CD4-positive, alpha-beta T cell treated with Interleukin-15 for 1 hour (primary cell): ENCODE measurements at places on chromosomes 3 and 15.
A peak's percentile ranks its signal among the peaks of the same experiment; 100 is the strongest.

- peak; percentile 69 for DNase-seq
These were observed at the start of gene C15orf62 for GRCh38 chr15:40769274-40770146. TSS of gene C15orf62 (plus strand) at chr15:40769980. CDS start at chr15:40770496, 516 bp downstream.

- DNase-seq: no peak
These were observed 49.3 kb downstream of the STRIT1 start for GRCh38 chr3:155244216-155244615.

DNA sequence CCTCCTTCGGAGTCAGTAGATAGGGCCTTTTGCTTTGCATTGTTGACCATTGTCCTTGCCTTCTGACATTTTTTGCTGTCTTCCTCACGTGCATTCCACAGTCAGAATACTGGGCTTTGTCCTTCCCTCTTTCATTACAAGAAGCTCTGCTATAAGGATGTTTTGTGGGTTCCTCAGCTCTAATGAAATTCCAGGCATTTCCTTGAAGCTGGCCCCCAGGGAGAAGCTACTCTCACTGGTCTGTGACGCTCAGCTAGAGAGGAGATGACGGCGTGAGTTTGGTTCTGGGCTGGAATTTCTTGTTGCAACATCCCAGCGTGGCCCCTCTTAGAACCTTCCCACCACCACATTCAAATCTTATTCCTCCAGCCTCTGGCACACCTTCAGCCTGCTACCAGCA is 210.2 kb downstream of the TJP1 start:
- DNase-seq: no peak

DNA sequence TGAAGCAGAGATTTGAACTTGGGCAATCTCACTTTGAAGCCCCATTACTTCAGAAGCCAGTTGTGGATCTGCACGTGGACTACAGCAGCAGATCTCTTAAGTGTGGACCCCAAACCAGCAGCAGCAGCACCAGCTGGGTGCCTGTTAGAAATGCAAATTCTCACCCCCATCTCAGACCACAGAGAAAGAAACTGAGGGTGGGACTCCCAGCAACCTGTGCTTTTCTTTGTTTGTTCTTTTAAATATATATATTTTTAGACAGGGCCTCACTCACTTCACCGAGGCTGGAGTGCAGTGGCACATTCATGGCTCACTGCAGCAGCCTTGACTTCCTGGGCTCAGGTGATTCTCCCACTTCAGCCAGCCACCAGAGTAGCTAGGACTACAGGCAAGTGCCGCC is 53.2 kb downstream of the SLTM start:
- no peak for DNase-seq

DNA sequence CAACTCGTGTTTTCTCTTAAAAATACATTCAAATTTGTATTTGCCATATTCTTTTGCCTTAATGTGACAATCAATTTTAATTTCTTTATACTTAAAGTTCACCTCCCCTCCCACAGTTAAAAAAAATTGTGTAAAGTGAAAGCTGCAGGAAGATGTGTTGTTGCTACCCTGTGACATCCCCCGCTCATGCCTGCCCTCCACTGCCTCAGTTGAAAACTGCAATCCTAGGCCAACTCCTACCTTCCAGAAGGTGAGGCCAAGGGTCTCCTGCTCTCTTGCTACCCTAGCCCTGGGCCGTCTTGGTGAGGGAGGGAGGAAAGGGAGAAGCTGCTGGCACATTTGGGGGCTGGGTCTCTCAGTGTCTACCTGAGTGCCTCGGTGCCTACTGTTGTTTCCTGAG is 57.0 kb upstream of the CMTM7 start:
- DNase-seq: peak; percentile 38

DNA sequence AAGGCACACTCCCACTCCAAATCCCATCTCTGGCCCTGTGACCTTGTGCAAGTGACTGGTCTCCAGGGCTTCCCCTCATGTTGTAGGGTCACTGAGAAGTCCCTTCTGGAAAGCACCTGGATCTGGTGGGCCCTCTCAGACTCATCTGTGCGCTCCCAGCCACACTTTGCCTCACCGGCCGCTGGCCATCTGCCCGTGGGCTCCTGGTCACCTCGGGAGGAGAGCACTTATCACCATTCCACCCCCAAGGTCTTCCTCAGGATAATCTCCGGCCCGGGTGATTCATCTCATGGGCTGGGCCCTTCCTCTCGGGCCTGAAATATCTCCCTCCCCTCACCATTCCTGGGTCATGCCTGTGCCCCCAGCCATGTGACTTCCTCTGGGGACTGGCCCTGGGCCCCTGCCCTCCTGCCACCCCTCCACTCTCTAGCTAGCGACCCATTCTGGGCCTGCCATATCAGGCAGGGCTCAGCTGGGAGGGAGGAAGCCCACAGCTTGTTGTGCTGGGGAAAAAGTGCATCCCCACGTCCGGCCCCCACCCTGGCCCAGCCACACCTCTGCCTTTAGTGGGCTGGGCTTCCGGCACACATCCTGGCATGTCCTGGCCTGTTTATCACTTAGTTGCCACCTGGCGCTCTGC is 10.6 kb upstream of the WNT7A start:
- DNase-seq: peak; percentile 49

GRCh38 chr15:58484791-58485600 is 53.2 kb downstream of the LIPC start:
- peak; percentile 55 for DNase-seq

DNA sequence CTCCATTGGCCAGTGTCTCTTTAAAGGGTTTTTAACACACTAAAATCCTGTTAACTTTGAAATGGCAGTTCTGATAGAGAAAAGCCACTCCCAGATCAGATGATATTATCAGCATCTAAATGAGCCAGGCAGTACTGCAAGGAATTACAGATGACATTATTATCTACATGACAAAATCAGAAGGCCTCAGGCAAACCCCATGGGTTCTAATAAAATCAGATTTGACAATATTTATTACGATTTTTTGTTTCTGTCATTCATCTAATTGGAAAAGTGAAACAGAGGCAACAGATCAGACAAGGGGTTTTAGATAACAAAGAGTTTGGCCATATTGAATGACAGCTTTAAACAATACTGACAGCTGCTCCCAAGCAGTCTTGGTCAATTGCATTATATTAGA is 112.7 kb downstream of the FEZF2 start:
- no peak for DNase-seq

DNA sequence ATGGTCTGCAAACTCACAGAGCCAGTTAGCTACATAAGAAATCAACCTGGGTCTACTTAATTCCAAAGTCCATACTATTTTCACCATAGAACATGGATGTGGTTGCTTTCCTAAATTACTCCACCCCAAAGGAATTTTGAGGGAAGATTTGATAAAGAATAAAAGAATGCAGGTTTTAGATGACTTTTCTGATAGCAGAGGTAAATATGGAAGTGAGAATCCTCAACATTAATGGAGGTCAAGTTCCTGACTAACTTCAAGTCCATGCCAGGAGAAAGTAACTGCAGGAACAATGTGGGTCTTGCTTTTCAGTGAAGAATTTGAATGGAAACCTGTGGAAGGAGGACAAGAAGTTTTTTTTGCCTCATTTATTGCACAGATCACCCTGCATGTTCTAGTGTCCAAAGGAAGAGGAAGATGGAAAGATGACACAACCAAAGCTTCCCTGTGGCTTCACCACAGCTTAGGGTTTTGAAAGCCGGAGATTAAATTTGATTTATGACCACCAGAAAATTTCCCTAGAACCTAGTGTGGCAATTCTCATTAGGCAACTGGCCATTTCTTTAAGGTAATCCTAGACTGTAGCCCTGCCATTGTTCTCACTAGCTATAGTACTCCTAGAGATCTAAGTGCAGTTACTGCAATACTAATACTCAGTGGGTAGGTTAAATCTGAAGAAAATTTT is 429.7 kb downstream of the RAP2B start:
- DNase-seq: no peak

DNA sequence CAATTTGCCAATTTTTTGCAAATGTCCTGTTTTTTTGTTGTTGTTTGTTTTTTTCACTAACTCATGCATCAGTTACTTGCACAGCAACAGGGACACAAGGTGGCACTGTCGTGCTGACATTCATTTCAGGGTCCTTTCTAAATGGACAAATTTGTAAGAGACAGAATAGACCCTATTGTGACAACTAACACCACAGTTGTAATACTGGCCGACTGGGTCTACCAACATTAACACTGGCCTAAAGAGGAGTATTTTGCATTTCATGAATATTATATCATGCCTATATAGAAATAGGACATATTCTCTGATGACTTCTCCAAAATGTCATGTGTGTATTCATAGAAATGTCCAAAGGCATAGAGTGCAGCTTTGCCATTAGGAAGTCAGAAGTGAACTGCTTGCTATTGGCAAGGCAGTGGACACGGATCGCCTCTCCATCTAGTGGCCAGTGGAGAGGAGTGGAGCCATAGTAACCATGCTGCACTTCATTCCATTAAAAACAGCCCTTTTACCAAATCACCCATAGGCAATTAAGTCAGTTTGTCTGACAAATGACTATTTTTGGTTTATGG is 54.8 kb downstream of the ZBTB20 start:
- DNase-seq: peak; percentile 52

- no peak for DNase-seq
These were observed 19.2 kb upstream of the MEF2A start for GRCh38 chr15:99546441-99547100.

- DNase-seq: no peak
These were observed 35.2 kb upstream of the ARL14 start for GRCh38 chr3:160641665-160642309.

- DNase-seq: no peak
These were observed 79.0 kb downstream of the RPLP1 start for GRCh38 chr15:69531665-69532027.

DNA sequence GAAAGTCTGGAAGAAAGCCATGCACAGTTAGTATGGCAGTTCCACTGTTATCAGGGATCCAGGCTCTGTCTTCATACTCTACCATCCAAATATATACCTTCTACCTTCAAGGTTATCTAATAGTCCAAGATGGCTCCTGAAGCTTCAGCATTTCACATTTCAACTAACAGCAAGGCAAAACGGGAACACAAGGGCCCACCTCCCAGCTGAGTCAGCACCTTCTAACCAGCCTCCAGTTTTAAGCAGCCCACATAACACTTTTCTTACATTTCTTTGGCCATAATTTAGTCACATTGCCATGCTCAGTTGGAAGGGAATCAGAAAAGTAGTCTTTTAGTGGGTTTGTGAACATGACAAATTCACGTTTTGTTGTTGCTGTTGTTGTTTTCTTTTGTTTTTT is 15.4 kb upstream of the MSL2 start:
- no peak for DNase-seq

GRCh38 chr3:105332961-105333360 is 33.7 kb upstream of the ALCAM start:
- no peak for DNase-seq

- no peak for DNase-seq
These were observed 937.2 kb downstream of the ZPLD1 start for GRCh38 chr3:103372031-103372430.

DNA sequence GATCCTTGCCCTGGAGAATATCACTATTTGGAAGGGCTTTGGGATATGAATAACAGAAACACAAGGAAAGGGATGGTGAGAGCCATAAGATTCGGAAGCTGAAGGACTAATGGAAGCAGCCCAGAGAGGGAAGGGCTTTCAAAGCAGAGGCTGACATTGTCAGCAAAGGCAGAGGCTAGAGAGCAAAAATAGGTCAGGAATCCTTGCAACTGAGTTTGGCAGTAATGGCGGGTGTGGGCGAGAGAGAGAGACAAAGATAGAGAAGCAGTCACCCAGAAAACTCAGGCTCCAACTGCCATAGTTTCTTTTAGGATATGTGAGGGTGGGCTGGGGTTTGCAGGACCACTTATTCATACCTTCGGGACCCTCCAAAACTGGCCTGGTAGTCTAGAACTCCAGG is 248.6 kb downstream of the OPA1 start:
- no peak for DNase-seq

GRCh38 chr3:135109681-135110080 is 314.6 kb downstream of the EPHB1 start:
- no peak for DNase-seq

DNA sequence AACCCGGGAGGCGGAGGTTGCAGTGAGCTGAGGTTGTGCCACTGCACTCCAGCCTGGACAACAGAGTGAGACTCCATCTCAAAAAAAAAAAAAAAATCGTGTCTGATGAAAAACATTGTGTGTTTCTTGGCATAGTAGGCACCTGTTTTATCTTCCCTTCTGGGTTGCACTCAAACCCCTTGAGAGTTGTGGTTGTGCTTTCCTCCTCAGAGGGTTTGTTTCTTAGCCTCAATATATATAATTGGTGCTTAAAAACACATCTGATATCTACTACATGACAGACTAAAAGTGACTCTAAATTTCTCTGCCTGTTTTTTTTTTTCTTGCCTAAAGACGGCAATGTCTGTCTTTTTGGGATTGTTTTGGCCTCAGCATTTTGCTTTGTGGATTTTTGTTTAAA is 7.6 kb downstream of the NR1D2 start:
- DNase-seq: peak; percentile 35

DNA sequence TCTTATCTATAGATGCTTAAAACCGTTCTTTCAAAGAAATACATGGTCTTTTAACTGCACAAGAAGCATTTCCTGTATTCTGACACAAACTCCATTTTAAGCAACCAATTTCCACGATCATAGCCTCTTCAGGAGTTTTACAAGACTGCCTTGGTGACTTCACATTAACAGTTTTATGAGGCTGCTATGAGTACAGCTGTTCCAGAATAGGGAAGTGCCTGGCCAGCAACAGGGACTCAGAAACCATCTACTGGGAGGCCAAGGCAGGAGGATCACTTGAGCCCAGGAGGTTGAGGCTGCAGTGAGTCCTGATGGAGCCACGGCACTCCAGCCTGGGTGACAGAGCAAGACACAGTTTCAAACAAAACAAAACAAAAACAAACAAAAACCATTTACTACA is 78.4 kb downstream of the B3GNT5 start:
- DNase-seq: no peak

- DNase-seq: peak; percentile 82
These were observed at the start of gene CAMP for GRCh38 chr3:48222616-48223513. TSS of gene CAMP (plus strand) at chr3:48223495. CDS start at chr3:48223512, 17 bp downstream.

GRCh38 chr3:13236557-13237173 is 163.4 kb upstream of the IQSEC1 start:
- no peak for DNase-seq

DNA sequence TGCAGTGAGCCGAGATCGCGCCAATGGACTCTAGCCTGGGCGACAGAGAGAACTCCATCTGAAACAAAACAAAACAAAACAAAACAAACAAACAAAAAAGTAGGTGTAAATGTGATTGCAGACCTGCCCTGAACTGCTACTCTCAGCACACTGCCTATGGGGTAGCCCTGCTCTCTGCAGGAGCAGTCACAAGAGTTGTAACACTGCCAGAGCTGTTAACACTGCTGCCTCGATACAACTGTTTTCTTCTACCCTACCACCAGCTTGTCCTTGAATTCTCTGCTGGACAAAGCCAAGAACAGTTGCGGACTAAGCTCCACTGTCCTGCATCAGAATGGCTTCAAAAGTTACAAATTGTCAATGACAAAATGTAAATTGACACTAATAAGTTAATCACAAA is 89.3 kb downstream of the ALCAM start:
- no peak for DNase-seq

- DNase-seq: no peak
These were observed 193.9 kb upstream of the THRB start for GRCh38 chr3:24688446-24689148.

DNA sequence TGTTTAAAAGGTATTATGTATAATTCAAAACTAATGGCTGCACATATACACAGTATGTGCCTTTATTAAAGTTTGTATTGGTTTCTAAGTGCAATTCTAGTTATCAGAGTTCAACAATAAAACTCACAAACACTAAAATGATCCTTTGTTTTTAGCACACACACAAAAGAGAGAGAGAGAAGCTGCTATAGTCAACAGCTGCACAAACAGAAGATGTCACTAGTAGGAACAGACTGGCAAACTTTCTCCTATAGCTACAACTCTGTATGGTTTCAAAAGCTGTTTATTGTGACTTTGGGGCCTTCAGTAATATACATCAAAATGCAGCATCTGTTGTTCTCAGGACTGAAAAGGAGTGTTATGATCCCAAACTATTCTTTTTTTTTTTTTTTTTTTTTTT is 6.1 kb downstream of the SECISBP2L start:
- no peak for DNase-seq
